Cortex of kidney (tissue), 1 donor: ENCODE measurements at places on chromosomes 3 and 15.

- DNase-seq = no peak
These were observed 67.0 kb upstream of the ACAN start for GRCh38 chr15:88736204-88736603.

DNA sequence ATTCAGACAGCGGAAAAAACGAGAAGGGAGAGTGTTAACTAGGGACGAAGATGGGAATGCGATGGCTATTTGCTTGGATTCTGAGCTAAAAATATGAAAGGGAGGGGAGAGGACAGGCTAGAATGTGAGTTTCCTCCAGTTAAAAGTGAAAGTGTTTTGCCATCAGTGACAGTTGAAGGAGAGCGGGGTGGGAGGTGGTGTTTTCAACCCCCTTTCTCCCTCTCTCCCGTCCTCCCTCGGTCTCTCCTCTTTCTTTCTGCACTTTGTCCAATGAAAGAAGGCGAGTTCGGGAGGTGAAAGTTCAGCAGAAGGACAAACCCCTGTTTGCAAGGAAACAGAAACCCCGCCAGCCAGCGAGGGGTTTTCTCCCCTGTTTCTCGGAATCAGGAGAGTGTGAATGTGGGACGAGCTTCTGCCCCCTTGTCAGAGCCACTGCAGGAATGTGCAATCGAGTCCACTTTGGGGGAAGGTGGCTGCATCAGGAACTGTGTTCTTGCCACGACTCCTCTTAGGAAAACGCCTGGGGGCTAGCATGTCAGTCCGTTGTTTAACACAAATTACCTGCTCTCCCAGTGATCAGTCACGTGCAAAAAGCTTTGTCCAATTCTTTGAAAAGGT, 975 bp upstream of the FOXP1 start:
- DNase-seq = no peak

GRCh38 chr15:46265664-46266347, 631.0 kb downstream of the SQOR start:
- no peak for DNase-seq

DNA sequence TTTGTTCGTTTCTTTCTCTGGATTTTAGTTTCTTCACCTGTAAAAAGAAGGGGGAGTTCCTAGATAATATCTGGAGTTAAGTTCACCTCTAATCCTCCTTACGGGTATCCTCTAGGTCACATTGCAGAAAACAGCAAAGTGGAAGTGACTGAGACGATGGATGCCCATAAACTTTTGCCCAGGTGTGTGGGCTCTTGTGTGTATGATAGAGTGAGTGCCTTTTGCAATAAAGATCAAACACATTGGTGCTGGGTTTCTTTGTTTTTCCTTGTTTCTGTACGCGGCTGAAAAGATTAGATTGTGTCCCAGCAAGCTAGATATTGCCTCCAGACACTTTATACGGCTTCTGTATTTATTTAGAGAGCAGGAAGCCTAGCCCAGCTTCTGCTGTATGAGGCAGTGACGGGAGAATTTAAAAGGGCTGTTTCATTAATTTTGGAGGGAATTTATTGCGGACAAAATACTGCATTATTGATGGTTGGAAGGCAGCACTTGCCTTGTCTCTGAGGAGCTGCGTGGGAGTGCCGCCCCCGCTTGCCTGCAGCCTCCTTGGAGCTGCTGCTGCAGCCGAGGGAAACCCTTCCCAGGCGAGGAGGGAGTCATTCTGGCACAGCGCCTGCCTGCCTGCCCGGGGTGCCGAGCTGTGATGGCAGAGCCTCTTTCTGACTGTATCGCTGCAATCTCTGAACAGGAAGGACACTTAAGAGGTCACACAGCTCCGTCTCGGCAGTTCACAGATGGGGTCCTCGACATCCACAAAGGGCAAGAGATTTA, 38.5 kb downstream of the PYDC2 start:
- DNase-seq = no peak

GRCh38 chr3:171173736-171174135, 147.2 kb upstream of the SLC2A2 start:
- no peak for DNase-seq

GRCh38 chr3:130787422-130788068, 40.9 kb upstream of the PIK3R4 start:
- no peak for DNase-seq
